Omental fat pad (tissue), 4 donors: ENCODE measurements at places on chromosomes 16 and 17. TPM values are rescaled to one million over a fixed set of nuclear protein-coding genes. Genes with fewer than 3 reads are reported as not detected.

The WFDC1 gene
- 3.6 TPM for total RNA-seq

The TEKT5 gene
- total RNA-seq, result not detected

The SMIM36 gene
- total RNA-seq, result not detected

The UTS2R gene
- total RNA-seq, result not detected

The IL17C gene
- total RNA-seq, result not detected

The GNG13 gene
- not detected for total RNA-seq

The CXCL16 gene
- total RNA-seq, result 34.0 TPM

The MYL4 gene
- total RNA-seq, result 0.46 TPM

The ZNF287 gene
- total RNA-seq, result 6.8 TPM

The ZNRF1 gene
- 13.9 TPM for total RNA-seq

The NHLRC4 gene
- 5.5 TPM for total RNA-seq

The MYH2 gene
- total RNA-seq, result not detected

The CLEC19A gene
- not detected for total RNA-seq

The USP22 gene
- 99.1 TPM for total RNA-seq

The PLD6 gene
- total RNA-seq, result 5.3 TPM

The C16orf96 gene
- total RNA-seq, result not detected

The CLDN9 gene
- 0.24 TPM for total RNA-seq

The MYO1C gene
- total RNA-seq, result 218 TPM

The ZG16 gene
- total RNA-seq, result not detected

The CYGB gene
- total RNA-seq, result 46.2 TPM

The PLEKHM1 gene
- total RNA-seq, result 60.2 TPM

The KAT2A gene
- total RNA-seq, result 34.9 TPM

The GUCY2D gene
- not detected for total RNA-seq

The AMFR gene
- total RNA-seq, result 215 TPM

The PPY gene
- not detected for total RNA-seq

The GINS2 gene
- 0.72 TPM for total RNA-seq

The FOXO3B gene
- total RNA-seq, result 6.6 TPM

The CASKIN1 gene
- 0.16 TPM for total RNA-seq

The CD7 gene
- 1.6 TPM for total RNA-seq

The HAPSTR1 gene
- total RNA-seq, result 71.7 TPM

The YPEL2 gene
- total RNA-seq, result 44.9 TPM

The SOX8 gene
- total RNA-seq, result 2.9 TPM

The AANAT gene
- not detected for total RNA-seq

The C17orf78 gene
- not detected for total RNA-seq
